Forelimb muscle (tissue), 1 donor: ENCODE measurements at places on chromosomes 4 and X. TPM values are rescaled to one million over a fixed set of nuclear protein-coding genes. Genes with fewer than 3 reads are reported as not detected.

The NEIL3 gene
- polyA plus RNA-seq = 2.4 TPM

The BEX3 gene
- 127 TPM for polyA plus RNA-seq

The AWAT2 gene
- polyA plus RNA-seq = not detected

DNA sequence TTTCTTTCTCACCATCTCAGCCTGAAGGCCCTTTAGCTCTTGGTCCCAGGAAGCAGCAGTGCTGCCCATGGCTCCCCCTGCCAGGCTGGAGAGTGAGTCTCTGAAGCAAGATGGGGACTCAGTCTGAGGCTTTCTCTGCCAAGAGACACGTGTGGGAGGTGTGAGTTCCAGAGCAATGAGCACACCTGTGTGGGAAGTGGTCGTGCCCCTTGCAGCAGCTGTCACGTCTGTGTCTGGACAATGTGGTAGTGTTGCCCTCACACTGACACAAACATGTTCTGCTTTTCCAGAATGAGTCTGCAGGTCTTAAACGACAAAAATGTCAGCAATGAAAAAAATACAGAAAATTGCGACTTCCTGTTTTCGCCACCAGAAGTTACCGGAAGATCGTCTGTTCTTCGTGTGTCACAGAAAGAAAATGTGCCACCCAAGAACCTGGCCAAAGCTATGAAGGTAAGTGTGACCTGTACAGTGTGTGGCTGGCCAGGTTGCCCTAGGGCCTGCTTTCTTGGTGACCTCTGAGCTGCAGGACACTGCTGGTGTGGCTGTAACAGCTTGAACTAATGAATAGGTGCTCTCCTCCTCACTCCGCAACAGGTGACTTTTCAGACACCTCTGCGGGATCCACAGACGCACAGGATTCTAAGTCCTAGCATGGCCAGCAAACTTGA is 1.9 kb downstream of the TACC3 start:
- no peak for DNase-seq

The SHOX gene
- 0.58 TPM for polyA plus RNA-seq

DNA sequence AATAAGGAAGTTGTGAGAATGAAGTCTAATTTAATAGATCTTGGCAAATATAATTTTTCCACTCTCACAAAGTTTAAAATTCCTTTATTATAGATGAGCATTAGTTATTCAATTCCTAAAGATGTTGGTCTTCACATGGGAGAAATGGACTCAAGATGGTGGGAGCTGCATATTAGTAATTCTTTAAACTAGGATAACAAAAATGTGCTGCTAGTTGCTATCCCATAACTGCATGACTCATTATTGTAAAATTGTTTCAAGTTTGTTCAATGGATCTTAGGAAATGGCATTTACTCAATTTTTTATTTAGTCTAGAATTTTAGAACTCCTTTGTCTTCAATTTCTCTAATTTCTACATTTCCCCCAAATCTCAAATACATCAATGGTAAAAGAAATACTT is 155.8 kb downstream of the ATP10D start:
- no peak for DNase-seq

- no peak for DNase-seq
Measured at GRCh38 chr4:55184600-55185523, 59.5 kb upstream of the KDR start.

The ALAS2 gene
- polyA plus RNA-seq = 29.3 TPM

The EGF gene
- 10.3 TPM for polyA plus RNA-seq

DNA sequence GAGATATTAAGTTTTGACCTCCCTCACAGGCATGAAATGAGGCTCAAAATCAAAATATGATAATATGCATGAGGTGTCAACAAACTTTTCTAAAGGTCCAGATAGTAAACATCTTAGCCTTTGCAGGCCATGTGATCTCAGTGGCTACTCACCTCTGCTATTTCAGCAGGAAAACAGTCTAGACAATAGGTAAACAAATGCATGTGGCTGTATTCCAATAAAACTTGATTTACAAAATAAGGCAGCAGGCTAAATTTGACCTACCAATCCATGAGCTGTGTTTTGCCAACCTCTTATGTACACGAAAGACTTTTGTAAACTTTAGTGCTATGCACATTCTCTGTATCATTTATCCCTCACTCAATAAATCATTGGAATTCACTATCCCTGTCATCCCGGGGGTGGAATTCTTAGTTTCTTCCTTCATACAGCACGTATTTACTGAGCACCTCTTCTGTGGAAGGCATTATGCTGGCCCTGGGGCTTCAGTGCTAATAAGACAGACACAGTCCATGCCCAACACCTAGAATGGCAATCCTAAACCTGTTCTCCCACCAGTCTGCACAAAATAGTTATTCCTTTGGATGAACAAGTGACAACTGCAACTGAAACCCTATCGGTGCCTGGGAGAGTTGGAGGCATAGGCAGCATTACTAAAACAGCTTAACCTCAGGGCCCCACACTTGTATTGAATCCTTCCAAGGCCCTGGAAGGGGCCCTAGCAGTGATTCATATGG is 19.9 kb downstream of the MAGEB17 start:
- DNase-seq = no peak

The GRIA2 gene
- 5.9 TPM for polyA plus RNA-seq

The ABHD18 gene
- 18.2 TPM for polyA plus RNA-seq

DNA sequence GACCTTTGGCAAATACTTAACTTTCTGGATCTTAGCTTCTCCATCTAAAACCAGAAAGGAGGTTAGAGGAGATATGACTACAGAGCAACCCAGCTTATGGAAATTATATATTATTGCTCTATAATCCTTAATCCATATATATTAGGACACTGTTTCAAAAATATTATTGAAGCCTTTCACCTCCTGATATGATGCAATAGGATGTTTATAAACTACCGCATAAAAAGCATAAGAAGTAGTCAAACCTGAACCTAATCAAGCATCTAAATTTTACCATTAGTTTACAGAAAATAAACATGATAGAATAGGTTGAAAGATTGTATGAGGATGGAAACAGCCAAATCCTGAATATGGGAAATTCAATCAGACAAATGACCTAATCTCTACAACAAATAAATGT is 5.6 kb upstream of the FAM200B start:
- DNase-seq = no peak

- no peak for DNase-seq
Measured at GRCh38 chr4:146051728-146052391, 113.2 kb upstream of the ZNF827 start.

The XKRX gene
- 0.05 TPM for polyA plus RNA-seq

The SLC9A7 gene
- polyA plus RNA-seq = 8.9 TPM

The GYPA gene
- polyA plus RNA-seq = 3.9 TPM

DNA sequence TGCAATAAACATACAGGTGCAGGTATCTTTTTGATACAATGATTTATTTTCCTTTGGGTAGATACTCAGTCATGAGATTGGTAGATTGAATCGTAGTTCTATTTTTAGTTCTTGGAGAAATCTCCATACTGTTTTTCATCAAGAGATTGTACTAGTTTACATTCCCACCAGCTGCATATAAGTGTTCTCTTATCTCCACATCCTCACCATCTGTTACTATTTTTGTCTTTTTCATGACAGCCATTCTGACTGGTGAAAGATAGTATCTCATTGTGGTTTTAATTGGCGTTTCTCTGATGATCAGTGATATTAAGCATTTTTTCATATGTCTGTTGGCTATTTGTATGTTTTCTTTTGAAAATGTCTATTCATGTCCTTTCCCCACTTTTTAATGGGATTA is 202.2 kb downstream of the RAPGEF2 start:
- no peak for DNase-seq

- no peak for DNase-seq
Measured at GRCh38 chrX:38103857-38104812, 97.8 kb downstream of the SYTL5 start.

The CLTRN gene
- polyA plus RNA-seq = 0.61 TPM

DNA sequence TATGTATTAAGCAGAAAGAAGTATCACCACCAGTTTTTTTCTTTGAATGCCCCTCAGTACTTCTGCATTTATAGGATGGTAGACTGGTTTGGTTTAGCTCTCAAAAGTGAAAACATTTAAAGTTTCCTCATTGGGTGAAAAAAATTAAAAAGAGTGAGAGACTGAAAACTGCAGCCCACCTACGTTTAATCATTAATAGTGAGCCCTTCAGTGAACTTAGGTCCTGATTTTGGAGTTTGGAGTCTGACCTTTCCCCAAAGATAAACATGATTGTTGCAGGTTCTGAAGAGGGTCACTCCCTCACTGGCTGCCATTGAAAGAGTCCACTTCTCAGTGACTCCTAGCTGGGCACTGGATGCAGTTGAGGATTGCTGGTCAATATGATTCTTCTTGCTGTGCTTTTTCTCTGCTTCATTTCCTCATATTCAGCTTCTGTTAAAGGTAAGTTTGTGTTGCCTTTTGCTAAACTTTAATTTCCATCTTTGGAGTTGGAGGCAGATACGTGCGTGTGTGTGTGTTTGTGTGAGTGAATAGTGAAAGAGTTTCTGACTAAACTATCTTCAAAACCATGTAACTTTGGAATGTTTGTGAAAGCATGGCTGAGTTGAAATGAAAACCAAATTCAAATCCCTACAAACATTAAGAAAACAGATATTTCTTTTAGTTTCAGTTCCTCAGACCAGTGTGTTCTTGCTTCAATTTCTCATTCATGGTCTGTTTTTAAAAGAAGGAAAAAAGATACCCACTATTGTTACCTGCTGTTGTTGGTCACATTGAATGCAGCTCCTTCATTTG is at the start of gene MTTP:
Gene MTTP (plus strand): TSS at position 295 of the 795 bp plus-strand sequence. CDS start 86 bp downstream, at position 381.
- no peak for DNase-seq

The CTAG1B gene
- not detected for polyA plus RNA-seq

GRCh38 chrX:40012039-40012867 is 85.5 kb downstream of the BCOR start:
- no peak for DNase-seq

DNA sequence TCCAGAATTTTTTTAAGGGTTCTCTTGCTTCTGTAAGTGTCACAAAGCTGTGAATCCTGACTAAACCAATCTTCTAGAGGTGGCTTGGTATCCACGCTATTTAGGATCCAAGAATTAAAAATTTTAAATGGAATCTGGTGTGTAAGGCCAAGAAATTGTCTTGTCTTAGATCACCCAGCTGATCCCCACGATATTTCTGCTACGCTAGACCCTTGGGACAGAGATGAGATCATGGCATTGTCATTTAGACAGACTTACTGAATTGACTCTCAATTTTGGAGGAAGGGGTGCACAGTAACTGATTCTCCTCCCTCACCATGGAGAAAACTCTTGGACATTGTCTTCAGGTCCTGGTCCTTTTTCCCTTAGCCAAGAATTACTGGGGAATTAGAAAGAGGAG is 5.7 kb downstream of the GPRIN3 start:
- no peak for DNase-seq

DNA sequence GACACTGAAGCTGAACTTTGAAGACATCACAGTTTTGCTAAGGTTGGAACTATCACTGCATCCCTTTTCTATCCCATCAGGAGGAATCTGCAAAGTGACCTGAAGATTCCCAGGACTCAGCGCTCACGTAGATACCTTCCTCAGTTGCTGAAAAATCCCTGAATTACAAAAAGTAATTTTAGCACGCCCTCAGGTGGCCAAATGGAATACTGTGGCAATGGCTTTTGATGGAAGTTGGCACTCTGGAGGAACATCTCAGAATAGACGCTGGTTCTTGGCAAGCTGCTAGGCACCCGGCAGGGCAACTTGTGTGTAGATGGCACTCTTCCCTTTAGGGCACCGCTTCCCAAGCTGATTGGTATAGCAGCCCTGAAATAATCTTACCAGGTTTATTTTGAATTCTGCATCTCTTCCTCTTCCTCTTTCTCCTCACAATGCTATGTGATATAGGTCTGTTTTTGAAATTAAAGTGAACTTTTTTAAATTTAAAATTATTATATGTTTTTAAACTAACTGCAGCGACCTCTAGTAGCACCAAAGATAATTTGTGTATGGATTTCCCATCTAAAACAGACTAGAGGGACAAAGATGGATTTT is 16.3 kb upstream of the ESX1 start:
- no peak for DNase-seq

DNA sequence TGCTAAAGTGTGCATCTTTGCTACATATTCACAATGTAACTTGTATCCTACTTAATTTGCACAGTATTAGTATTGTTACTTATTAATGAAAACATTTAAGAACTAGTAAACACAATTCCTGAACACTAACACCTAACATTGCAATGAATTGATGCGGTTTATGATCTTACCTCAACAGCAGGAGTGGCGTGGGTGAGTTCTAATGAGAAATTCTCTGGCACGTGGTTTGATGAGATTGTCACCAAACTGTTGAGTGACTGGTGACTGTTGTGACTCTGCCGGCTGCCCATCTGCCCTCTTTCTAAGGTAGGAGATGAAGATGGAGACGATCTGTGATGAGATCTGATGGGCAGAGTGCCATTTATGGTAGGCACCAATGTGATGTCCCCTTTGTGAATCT is 2.9 kb downstream of the PCDH18 start:
- no peak for DNase-seq

- DNase-seq = no peak
Measured at GRCh38 chr4:110138551-110138950, 59.9 kb downstream of the ELOVL6 start.

DNA sequence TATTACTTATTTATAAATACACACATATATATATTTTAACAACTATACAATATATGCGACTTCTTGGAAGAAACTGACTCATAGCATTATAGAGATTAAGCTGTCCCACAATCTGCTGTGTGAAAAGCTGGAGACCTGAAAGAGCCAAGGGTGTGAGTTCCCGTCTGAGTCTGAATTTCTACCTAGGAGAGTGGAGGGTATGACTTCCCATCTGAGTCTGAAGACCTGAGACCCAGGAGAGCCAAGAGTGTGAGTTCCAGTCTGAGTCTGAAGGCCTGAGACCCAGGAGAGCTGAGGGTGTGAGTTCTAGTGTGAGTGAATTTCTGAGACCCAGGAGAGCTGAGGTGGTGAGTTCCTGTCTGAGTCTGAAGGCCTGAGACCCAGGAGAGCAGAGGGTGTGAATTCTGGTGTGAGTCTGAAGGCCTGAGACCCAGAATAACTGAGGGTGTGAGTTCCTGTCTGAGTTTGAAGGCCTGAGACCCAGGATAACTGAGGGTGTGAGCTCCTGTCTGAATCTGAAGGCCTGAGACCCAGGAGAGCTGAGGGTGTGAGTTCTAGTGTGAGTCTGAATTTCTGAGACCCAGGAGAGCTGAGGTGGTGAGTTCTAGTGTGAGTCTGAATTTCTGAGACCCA is 8.9 kb upstream of the P2RY8 start:
- DNase-seq = no peak

The NDST3 gene
- not detected for polyA plus RNA-seq

DNA sequence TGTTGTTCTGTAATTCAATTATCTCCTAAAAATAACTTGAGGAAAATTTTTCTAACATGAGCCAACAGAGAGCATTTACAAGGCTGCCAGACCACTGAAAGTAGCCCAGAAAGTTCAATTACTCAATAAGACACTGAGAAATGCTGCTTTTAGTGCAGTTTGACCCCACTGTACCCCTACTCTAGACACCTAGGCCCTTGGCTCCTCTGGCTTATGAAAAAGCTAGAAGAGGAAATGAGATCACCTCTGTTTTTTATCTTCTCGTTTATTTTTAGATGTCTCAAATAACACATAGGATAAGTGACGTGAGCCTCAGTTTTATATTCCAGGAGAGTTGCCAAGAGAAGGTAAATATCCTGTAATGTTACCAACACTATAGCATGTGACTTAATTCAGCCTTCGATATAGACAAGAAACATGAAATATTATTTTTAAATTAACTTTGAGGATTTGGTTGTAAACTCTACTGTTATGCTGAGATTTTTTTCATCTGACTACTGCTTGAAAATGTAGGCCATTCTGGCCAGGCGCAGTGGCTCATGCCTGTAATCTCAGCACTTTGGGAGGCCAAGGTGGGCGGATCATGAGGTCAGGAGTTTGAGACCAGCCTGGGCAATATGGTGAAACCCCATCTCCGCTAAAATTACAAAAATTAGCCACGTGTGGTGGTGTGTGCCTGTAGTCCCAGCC is 24.4 kb downstream of the TNIP3 start:
- DNase-seq = no peak

- no peak for DNase-seq
Measured at GRCh38 chr4:37885496-37885895, 5.4 kb upstream of the TBC1D1 start.

The ATP10D gene
- 8.1 TPM for polyA plus RNA-seq

The MAGEC3 gene
- polyA plus RNA-seq = 0.53 TPM
